Ovary (tissue), 10 donors: ENCODE measurements at places on chromosomes 4 and X. TPM values are rescaled to one million over a fixed set of nuclear protein-coding genes. Genes with fewer than 3 reads are reported as not detected.

CD99L2 gene
- total RNA-seq: 53.8 TPM

DNA sequence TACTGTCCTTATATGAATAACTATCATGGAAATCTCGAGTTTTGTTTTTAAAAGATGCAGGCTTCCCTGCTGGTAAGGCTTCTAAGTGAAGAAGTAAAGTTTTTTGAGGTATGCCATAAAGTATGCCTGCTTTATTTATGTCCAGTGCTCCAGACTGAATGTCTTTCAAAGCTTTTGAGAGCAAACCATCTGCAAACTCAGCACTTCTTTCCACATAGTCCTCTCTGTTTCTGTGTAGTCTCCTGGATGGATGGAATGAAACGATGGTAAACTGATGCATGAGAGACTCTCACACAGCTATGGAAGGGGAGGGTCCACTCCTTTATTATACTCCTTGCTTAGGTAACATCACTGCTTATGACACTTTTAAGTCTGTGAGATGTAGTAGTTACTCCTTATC lies 73.7 kb downstream of the NCAPG start:
- H3K4me1 ChIP-seq: no peaks in the 10 kb centered on the region
- no peaks in the 10 kb centered on the region for H3K27me3 ChIP-seq
- H3K4me3 ChIP-seq: no peak overlapping the region
- H3K27ac ChIP-seq: no peak overlapping the region
- no peaks in the 10 kb centered on the region for H3K36me3 ChIP-seq

GAGE1 gene
- not detected for total RNA-seq

CCDC160 gene
- 1.2 TPM for total RNA-seq
